ENCODE measurements at places on chromosomes 5 and 9.

DNA sequence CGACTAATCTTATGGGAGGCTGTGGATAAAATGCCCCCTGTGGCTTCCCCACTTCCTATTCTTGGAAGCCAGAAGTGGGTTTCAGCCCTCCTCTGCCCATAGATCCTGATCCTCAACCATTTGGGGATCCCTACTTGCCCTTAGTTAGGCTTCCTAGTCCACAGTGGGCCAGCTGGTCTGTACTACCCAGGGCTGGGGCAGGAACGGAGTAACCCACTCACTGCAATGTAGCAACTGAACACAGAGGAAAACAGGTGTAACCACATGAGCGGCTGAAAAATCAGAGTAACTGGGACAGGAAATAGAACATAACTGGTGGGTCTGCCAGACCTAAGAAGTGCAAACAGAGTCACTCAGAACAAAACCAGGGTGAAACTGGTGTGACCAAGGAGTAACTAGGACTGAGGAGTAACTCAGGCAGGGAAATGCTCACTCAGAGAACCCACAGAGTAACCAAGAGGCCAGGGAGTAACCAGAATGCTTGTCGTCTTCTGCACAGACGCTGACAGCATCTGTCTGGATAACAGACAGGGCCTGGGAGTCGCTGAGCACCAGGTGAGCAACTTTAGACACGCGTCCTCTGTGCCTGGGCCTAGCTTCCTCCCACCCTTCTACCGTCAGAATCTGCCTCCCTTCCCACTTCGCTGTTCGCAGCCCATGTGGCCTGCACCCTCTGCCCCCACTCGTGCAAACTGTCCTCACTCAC is 1.0 kb downstream of the AQP3 start:
- no peak for DNase-seq

- no peak for DNase-seq
Measured at GRCh38 chr5:57777174-57777581, 294.6 kb upstream of the ACTBL2 start.

DNA sequence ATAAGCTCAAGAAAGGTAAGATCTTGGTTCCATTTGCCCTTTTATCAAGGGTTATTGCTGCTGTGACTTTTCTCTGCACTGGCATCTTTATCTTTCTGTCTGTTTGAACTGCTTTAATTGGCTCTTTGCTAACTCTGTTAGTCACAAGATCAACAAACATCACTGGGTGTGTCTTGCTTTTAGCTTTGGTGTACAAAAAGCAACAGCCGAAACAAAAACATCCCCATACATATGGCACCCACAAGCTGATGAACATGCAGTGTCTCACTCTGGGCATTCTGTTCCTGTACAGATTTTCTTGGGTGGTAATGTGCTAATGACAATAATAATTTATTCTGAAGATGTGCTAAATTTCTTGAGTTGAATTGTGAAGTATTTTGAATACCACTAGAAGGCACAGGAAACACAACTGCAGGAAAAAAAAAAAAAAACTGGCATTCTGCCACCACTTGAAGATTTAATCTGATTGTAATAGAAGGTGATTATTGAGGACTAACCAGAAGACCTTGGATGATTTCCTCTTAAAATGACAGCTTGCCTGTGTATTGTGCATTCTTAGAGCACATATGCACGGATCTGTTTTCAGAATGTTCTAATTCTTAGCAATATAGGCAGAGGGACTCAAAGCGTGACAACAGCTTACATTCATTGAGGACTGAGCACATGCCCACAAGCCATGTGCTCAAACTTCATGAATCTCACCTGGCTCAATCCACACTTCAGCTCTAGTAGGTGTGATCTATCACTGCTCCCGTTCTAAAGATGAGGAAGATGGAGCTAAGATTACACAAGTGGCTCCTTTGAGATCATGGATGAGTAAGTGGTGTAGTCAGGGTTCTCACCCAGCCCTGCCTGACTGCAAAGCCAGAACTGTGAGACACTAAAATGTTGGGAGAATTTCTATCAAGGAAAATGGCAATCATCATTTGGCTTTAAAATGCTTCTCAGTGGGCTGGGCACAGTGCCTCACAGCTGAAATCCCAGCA is 96.4 kb downstream of the EBF1 start:
- DNase-seq = no peak

DNA sequence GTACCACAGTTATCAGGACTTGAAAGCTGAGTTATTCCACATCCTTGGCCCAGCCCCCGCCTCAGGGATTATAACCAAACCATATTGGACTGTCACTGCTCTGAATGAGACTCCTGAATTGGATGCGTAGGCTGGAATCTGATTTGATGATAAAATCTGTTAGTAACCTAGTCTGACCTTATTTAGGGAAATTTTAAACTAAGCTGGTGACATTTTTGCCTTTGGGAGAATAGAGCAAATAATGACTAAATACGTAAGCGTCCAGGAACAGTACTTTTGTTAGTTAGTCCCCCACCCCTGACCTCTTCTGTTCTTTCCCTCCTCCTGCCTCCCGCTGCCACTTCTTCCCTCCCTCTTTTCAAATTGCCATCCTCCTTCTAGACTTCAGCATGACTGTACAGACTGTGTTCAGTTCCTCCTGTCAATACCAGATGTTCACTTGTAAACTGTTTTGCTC is 92.6 kb downstream of the TLE4 start:
- DNase-seq = no peak

GRCh38 chr5:98144710-98145109 is 628.8 kb upstream of the RGMB start:
- no peak for DNase-seq

DNA sequence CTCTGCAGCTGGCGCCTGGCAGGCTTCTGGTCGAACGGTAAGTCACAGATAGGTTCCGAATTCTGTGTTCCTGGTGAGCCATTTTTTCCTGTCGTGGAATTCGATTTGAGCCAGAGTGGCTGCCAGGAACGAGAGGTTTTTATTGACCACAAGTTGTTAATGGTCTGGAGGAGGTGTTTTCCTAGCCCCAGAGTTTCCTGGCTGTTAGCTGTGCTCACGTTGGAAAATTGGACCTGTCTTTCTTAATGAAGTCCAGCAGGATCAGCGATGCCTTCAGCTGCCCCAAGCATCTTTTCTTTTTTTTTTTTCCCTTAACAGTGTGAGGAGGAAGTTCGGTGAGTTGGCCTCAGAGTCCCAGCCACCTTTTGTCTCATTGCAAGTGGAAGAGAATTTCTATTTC is 62.9 kb downstream of the COL5A1 start:
- DNase-seq = no peak

- no peak for DNase-seq
Measured at GRCh38 chr5:132024117-132024435, 12.6 kb upstream of the ACSL6 start.

GRCh38 chr5:91150234-91150633 is 232.9 kb downstream of the ARRDC3 start:
- no peak for DNase-seq

GRCh38 chr5:172150514-172151425 is 37.3 kb downstream of the STK10 start:
- DNase-seq = no peak

DNA sequence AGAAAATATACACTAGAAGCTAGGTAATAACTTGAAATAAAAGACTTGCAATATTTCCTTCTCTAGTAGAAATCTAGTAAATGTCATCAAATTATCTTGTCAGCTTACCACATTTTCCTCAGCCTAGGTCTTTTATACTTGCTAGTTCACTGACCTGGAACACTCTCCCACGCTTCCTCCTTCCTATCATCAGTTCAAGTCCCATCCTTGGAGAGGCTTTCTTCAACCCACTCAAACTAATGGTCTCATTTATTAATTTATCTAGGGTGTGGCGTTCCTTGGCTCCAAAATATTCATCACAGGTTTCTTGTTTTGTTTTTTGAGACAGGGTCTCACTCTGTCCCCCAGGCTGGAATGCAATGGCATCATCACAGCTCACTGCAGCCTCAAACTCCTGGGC is 2.9 kb downstream of the FAM13B start:
- DNase-seq = no peak

DNA sequence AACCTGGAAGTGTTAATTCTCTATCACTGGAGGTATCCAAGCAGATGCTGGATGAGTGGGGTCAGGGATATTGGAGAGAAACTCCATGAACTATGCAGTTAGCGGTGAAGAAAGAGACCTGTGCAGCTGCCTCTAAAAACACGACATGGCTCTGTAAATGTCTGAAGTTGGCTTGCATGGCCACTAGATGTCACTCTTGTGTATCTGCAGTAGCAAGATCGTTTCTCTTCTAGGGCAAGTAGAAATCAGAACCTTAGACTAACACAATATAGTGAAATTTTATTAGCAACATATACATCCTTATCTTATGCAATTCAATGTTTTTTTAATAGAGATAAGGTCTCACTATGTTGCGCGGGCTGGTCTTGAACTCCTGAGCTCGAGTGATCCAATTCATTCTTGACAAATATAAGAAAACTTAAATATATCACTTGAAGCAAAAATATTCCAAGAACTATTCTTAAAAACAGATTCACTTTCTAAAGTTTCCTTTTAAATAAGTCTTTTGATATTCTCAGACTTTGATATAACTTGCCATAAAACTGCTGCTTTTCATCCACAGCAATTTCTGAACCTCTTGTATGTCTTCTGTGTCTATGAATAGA is 2.9 kb downstream of the OR2S2 start:
- peak; percentile 50 for DNase-seq

DNA sequence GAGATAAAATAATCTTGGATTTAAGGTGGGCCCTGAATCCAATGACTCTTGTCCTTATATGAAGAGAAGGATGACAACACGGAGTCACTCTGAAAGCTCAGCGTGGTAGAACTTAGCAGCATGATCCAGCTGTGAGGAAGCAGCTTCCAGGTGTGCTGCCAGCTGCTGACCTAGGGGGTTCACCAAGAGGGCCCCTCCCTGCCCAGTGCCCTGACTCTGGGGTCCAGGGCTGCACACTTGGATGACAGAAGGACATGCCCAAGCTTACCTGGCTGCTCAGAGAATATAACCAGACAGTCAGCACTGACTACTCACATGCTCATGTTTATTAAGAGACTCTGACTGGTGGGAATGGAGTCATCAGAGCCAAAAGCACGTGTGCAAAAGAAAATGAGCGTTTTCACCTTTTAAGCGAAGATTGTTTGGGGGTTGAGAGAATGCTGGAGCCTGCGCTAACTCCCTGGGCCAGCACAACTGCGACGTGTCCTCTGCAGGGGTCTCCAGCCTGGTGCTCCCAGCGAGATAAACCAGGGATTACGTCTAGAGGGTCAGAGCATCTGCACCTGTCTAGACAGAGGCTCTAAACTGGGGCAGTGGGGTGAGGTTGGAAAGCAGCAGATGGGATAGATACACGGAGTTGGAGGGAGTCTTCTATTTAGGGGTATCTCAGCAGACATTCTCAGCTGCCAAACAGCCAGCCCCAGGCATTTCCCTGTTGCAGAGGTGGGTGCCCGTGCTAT is 41.3 kb downstream of the ROPN1L start:
- DNase-seq = no peak

DNA sequence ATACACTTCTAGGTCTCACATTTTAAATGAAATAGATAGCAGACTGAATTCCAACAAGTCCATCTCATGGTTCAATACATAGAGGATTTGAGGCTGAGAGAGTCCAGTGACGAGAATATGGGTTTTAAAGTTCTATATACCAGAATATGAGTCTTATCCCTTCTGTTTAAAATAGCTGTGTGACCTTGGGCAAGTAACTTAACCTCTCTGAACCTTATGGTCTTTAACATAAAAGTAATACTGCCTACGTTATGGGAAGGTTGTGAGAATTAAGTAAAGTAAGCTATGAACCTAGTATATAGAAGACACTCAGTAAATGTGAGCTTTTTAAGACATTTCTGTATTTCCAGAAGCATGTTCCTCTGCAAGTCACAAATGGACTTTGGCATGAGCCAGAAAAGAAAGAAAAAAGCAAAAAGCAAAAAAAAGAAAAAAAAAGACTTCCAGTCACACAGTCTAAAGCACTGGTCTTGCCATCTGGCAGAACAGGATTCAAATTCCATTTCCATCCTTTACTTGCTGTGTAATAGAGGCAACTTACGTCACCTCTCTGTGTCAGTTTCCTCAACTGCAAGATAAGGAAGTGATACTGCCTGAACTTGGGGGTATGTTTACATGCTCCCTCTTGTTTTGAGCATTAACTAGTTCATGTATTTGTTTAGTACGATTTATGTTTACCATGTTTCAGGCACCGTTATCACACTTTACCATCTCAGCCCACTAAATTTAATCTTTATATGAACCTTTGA is 248.2 kb downstream of the TRIM32 start:
- no peak for DNase-seq

DNA sequence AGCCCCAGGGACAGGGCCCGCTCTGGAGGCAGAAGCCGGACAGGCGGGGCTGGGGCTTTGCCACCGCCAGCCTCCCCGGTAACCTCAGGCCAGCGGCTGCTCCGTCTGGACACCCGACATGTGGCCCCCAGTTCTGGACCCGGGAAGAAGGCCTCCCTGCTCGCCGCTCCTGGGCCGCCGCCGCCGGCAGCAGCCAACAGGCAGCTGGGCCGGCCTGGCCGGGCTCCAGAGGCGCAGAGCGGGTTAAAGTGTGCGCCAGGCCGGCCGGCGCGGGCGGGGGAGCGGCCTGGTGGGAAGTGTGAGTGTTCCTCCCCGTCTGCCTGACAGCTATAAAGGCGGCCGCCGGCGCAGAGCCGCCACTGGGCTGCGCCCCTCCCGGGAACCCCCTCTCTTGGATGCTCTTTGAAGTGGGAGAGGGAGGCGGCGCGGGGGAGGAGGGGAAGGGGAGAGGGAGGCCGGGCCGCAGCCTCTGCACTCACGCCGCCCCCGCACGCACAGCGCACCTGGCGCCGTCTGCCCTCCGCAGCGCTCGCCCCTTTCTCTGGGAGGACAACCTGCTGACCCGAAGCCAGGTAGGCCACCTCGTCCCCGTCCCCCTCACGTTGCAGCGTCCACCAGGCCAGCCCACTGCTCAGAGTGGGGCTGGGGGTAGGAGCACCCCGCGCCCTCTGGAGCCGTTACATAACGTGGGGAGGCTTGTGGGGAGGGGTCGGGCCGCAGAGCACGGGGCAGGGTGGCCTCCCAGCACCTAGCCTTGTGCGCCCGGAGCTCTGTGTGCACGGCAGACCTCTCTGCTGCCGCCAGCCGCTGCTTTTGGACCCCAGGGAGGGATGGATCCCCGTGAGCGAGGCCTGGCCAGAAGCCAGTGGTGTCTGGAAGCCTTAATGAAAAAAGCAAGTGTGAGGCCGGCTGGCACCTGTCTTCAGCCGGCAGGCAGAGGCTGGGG is at the start of gene ADAMTSL2:
Gene ADAMTSL2, plus strand, starts transcription at position 359 of the 946 bp plus-strand sequence. CDS start 2,009 bp downstream, outside the sequence.
- DNase-seq = no peak

- DNase-seq = no peak
Measured at GRCh38 chr5:68225911-68226545, 10.5 kb downstream of the PIK3R1 start.

- DNase-seq = no peak
Measured at GRCh38 chr9:131019388-131020239, 10.6 kb downstream of the LAMC3 start.

DNA sequence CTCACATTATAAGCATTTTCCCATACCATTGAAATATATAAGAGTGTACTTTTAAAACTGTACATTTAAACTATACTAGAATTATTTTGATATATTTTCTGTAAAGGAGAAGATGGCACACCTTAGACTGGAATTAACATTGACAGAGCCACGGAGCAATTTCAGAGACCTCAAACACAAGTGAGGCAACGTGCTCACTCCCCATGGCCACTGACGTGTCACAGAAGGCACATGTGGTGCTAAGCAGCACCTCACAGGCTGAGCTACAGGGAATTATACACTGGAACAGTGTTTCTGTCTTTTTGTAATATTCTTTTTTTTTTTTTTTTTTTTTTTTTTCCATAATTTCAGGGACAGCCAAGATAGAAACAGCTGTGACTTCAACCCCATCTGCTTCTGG is 66.5 kb downstream of the NUP214 start:
- no peak for DNase-seq

Measured in NCI-H1930 (cell line).